ENCODE measurements at places on chromosomes 13 and 19.

GRCh38 chr19:15315101-15315500 lies 17.2 kb downstream of the BRD4 start:
- DNase-seq = no peak

DNA sequence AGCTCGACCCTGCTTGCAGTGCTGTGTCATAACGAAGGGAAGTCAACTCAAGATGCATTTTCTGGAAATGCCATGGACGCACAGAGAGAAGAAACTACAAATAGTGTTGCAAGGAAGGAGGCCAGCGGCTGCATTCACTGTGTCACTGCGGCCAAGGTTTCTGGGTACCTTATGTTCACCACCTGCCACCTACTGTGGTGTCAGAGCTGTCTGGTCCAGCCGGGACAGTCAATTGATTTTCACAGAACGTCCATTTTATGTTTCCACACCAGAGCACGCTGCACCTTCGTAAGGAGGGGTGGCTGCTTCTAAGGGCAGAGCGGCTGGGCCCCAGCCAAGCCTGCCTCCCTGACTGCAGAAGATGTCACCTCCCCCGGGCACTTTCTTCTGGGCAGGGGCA lies 17.7 kb downstream of the TSHZ3 start:
- no peak for DNase-seq

DNA sequence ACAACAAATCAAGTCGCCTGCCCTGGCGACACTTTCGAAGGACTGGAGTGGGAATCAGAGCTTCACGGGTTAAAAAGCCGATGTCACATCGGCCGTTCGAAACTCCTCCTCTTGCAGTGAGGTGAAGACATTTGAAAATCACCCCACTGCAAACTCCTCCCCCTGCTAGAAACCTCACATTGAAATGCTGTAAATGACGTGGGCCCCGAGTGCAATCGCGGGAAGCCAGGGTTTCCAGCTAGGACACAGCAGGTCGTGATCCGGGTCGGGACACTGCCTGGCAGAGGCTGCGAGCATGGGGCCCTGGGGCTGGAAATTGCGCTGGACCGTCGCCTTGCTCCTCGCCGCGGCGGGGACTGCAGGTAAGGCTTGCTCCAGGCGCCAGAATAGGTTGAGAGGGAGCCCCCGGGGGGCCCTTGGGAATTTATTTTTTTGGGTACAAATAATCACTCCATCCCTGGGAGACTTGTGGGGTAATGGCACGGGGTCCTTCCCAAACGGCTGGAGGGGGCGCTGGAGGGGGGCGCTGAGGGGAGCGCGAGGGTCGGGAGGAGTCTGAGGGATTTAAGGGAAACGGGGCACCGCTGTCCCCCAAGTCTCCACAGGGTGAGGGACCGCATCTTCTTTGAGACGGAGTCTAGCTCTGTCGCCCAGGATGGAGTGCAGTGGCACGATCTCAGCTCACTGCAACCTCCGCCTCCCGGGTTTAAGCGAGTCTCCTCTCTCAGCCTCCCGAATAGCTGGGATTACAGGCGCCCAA lies at the start of gene LDLR:
Gene LDLR, plus strand, starts transcription at position 210 of the 760 bp plus-strand sequence. Its CDS starts 86 bp downstream, at position 296.
- DNase-seq = peak; percentile 94

GRCh38 chr19:51407511-51408131 lies 9.8 kb downstream of the SIGLEC10 start:
- no peak for DNase-seq

- DNase-seq = no peak
These were observed 280.1 kb upstream of the TMTC4 start for GRCh38 chr13:100954430-100955305.

DNA sequence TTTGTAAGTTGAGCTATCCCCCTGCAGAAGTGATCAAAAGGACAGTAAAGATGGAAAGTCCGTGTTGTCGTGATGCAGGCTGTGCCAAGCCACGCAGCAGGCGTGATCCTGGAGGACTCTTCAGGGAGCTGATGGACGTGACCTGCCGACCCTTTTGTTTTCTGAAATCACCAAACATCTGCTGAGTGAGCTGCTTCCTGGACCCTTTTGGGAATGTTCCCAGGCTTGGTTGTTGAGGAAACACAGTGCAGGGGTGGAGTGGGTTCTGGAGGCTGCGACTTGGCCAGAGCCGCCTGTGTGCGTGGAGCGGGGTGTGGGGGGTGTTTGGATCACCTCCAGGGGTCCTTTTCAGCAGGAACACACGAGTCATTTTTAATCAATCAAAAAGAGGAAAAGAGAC lies 15.4 kb upstream of the CPAMD8 start:
- no peak for DNase-seq

DNA sequence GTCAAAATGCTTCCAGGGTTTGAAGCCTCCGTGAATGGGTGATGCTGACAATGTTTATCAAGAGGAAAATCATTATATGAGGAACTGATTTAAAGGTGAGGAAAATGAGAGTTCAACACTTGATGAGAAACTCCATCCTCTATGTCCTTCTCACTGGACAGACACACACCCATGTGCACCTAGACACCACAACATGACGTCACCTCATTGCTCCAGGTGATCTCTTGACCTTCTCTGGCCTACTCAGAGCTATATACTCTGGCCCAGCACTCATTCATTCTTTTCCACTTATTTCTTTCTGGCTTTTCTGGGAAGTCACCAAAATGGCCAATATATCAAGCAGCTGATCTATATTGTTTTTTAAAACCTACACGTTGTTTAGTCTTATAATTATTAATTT lies 778.7 kb upstream of the PCDH20 start:
- no peak for DNase-seq

DNA sequence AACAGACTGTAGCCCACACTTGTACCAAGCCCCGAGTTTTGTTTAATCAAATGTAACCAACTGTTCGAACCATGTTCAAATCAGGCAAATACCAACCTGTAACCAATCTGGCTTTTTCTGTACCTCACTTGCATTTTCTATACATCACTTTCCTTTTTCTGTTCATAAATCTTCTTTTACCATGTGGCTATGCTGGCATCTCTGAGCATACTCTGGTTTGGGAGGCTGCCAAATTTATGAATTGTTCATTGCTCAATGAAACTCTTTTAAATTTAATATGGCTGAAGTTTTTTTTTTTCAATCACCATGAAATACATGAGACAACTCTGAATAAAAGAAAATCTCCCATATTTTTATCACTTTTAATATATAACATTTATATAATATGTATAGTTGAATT lies 256.1 kb downstream of the SLITRK6 start:
- no peak for DNase-seq

DNA sequence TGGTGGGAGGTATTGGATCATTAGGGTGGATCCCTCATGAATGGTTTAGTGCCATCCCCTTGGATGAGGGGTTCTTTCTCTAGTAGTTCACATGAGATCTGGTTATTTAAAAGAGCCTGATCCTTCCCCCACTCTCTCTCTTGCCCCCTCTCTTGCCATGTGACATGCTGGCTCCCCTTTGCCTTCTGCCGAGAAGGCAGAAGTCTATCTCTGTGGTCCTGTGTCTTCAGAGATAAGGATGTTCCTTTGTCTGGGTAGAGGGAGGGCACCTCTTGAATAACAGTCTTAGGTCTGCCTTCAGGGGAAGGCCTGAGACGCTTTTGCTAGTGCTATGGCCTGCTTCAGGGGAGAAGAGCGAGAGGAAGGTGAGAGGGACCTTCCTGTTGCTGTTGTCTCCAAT lies 2.0 kb upstream of the ZDHHC20 start:
- no peak for DNase-seq

DNA sequence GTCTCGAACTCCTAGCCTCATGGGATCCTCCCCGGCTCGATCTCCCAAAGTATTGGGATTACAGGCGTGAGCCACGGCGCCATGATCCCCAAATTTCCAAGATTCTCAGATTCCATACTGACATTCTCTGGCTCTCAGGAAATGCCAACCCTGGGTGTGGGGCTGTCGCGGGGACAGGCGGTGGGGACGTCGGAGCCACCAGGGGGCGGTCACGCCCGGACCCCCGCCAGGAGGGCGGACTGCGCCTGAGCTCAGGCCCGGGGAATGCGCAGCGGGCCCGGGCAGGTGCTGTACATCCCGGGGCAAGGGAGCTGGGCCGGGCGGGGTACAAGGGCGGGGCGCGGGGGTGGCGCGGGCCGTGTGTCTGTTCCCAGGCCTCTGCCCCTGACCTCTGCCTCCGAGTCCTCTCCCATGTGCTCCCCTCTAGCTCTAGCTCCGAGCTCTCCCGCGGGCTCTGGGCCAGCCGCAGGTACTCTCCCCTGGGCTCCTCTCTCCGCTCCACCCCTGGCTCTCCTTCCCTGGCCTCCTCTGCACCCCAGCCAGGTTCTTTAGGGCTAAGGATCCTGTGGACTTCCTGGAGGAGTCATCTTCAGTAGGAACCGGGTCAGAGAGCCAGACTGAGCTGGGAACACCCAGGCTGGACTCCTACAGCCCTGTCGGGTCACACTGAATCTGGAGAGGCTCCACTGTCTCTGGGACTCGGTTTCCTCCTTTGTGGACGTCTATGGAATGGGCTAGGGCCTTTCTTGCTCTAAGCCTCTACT lies 2.4 kb downstream of the PPP1R13L start:
- DNase-seq = peak; percentile 49

- DNase-seq = no peak
These were observed 2.7 kb upstream of the GNA15 start for GRCh38 chr19:3132971-3133792.

DNA sequence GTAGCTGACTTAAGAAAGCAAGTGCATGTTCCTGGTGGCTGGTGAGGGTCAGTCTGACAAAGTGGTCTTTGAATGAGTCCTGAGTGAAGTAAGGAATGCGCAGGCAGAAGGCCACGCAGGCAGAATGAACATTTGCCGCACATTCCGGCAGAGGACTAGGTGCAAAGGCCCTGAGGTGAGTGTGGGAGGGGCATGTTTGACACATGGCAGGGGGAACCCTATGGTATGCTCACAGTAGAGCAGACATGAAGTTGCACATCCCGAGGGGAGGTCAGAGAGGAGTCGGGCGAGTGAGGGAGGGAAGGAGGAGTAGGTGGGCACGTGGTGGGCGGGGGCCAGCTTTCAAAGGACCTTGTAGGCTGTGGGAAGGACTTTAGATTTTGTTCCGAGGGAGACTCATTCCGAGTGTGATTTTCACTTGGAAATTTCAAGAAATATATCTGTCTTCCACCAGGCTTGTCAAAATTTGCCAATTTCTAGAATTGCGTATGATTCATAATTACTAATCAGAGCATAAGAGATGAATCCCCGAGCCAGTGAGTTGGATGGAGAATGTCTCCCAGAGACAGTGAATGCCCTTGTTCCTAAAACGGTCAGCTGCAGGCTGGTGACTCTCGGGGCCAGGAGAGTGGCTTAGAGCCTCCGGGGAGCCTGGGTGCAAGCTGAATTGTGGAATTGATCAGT lies 40.3 kb downstream of the ERICH6B start:
- DNase-seq = no peak

GRCh38 chr19:609004-609346 lies 19.3 kb downstream of the HCN2 start:
- DNase-seq = no peak

DNA sequence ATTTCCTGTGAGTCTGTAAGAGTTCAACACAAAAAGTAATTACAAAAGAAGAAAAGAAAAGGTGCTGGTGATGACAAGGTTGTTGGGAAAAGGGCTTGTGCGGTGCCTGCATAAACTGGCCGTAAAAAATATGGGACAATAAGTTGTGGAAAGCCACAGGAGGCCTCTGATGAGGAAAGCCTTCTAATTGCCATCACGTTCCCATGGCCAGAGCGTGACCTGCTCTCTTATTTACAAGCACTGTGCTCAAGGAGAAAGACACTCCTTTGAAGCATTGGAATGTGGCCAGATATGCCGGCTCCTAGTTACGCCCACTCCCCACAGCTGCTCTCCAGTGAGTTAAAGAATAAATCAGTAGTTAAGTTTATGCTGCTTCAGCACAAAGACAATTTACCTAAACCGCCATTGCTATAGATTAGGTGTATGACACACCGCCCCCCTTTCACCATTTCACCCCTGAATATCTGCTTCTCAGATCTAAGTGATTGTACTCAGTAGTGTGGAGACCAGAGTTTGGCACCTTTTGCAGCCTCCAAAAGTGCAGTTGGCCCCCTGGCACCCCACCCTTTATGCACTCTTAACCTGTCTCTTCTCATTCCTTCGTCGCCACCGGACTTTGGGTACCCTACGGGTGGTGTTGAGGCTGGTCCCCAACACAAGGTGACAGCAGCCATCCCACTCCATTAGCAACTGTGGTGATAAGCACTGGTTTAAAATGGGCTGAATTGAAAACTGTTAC lies 8.1 kb upstream of the PGLYRP1 start:
- DNase-seq = no peak

DNA sequence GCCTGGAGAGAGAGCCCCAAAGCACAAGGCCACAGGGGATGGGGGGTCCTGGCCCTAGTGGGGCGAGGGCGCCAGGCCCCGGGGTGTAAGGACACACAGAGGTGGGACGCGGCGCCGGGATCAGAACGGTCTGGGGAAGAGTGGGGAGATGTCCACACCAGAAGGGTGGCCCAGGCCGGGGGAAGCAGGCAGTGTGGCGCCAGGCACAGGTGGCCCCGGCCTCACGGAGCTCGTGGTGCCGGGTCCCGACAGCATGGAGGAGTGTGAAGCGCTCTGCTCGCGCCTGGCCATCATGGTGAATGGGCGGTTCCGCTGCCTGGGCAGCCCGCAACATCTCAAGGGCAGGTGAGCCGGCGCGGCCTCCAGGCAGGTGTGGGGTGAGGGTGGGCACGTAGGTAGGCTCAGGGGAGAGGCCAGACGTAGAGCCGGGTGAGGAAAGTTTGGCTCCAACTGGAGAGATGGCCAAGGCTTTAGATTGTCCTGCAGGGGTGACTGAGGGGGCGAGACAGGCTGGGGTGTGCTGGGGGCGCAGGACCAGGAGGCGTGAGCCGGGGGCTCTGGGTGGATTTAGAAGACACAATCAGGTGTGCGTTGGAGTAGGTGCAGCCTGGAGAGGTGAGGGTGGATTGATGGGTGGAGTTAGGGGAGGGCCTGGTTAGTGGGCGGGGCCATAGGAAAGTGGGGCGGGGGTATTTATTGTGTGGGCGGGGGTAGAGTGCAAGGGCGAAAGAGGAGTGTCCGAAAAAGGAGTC lies 2.9 kb upstream of the ARHGAP45 start:
- DNase-seq = no peak

- DNase-seq = no peak
These were observed 93.8 kb upstream of the FGF14 start for GRCh38 chr13:102495663-102496062.

DNA sequence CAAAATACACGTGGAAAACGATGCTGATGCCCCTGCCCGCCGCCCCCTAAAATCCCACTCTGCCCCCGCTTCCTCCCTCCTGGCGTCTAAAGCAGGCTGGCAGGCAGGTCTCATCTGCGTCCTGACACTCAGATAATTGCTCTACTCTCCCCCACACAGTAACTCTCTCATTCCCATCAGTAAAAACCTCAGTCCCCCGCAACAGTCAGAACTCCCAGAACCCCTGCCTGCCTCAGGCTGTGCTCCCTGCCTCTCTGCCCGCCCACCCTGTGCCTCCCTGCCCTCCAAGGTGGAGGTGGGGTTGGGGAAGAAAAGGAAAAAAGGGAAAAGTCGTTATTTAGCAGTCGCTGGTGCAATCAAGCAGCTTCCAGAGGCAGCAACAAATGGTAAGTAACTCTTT lies 473.7 kb downstream of the EFNB2 start:
- no peak for DNase-seq

GRCh38 chr13:102678339-102679107 lies 16.3 kb downstream of the METTL21C start:
- DNase-seq = no peak

- DNase-seq = no peak
These were observed 9.0 kb upstream of the MYDGF start for GRCh38 chr19:4678881-4679790.

All from SK-N-DZ (cell line).